ENCODE measurements at places on chromosomes 12 and 14.

DNA sequence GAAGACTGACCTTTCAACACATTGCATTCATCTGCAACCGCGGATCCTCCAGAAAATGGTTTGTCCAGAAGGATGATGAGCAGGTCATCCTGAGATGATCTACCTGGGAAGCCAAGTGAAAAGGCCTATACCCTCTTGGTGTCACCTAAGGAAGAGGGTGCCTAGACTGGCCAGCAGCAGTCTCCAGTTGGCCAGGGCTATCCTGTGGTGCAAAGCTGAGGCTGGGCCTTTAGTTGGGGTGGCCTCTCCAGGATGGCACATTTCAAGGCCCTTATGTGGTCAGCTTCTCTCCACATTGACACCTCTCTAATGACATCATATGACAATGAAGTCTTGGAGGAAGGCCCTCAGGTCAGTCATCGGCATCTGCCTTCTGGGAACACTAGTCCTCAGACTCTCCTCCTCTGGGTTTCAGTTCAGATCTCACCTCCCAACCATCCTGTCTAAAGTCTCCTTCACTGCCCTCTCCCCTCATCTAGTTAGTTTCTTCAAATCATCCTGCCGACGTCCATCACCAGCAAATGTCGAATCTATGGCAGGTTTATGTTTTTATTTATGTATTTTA, 3.3 kb upstream of the SLC22A17 start:
- no peak for DNase-seq

DNA sequence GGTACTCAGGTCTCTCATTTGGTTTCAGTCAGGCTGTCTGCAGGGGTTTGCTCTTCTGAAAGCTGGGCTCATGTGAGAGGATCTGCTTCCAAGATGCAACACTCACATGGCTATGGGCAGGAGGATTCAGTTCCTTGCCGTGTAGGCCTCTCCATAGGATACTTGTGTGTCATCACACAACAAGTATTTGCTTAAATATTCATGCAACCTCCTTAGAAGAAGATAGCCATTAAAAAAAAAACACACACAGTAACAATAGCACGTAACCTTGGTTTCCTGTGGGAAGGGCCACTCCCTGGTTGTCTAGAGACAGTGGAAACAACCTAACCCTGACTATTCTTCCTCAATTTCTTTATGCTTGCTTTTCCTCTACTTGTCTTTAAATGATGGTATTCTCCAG, 31.8 kb upstream of the CLEC4E start:
- DNase-seq, result no peak

- no peak for DNase-seq
Measured at GRCh38 chr12:25979563-25979962, 21.1 kb downstream of the RASSF8 start.

- DNase-seq, result no peak
Measured at GRCh38 chr14:68848253-68848652, 55.4 kb upstream of the ZFP36L1 start.

- no peak for DNase-seq
Measured at GRCh38 chr12:112153181-112153892, 28.0 kb downstream of the TRAFD1 start.

GRCh38 chr12:114090211-114090610, 124.1 kb upstream of the RBM19 start:
- DNase-seq, result no peak

DNA sequence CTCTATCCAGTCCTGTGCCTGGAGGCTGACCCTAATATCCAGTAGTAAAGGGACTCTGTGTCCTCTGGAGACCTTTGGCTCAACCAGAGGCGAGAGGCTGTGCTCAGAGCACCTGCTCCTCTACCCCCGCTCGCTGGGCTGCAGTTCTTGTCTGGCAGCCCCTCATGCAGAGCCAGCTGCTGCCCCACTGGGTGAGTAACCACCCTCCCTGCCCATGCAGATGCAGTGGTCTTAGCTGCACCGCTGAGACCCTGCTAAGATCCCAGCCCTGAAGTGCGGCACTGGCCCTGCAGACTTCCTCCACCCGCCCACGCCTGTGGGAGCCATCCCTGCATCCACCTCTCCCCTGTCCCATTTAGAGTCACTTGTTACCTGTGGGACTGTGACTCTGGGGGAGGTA, 347.5 kb upstream of the SFSWAP start:
- DNase-seq, result no peak

- no peak for DNase-seq
Measured at GRCh38 chr14:47917344-47917954, 242.0 kb upstream of the MDGA2 start.

All from activated CD8-positive, alpha-beta memory T cell treated with anti-CD3 and anti-CD28 coated beads for 24 hours (primary cell).